ENCODE measurements at places on chromosomes 6 and 20.

GRCh38 chr6:104603108-104603745 is 256.5 kb downstream of the HACE1 start:
- DNase-seq, result no peak

- DNase-seq, result no peak
Observed at GRCh38 chr20:61551401-61551800, 299.3 kb downstream of the CDH4 start.

GRCh38 chr6:150212778-150213177 is 69.9 kb downstream of the PPP1R14C start:
- DNase-seq, result no peak

DNA sequence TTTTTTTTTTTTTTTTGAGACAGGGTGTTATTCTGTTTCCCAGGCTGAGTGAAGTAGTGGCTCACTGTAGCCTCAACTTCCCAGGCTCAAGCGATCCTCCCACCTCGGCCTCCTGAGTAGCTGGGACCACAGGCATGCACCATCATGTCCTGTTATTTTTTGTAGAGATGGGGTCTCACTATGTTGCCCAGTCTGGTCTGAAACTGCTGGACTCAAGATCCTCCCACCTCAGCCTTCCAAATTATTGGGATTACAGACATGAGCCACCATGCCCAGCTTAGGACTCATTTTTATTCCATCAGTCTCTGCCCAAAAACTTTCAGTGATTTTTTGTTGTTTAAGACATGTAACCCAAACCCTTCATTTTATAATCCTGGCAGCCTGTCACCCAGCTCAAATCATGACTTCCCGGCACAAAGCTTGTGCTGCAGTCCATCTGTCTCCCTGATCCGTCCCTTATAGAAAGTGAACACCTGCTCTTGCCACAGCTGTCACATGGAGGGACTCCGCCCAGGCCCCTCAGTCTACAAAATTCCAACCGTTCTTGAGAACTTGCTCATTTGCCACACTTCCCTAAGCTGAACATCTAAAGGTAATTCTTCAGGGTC is 183.9 kb upstream of the JARID2 start:
- no peak for DNase-seq

DNA sequence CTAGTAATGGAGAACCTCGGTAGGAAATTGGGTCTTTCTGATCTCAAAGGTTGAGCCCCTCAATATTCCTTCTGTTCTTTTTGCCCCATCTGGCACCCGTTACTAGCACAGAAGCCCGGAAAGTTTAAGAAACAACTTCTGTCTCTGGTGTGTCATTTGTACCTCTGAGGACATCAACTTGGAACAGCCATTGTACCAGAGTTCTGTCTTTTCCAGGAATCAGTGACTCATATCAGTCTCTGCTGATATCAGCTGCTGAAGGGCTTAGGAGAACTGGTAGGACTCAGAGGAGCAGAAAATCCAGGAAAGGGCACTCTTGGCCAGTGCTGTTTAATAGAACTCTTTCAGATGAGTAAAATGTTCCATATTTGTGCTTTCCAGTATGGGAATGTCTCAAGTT is 78.3 kb upstream of the CHD6 start:
- no peak for DNase-seq

DNA sequence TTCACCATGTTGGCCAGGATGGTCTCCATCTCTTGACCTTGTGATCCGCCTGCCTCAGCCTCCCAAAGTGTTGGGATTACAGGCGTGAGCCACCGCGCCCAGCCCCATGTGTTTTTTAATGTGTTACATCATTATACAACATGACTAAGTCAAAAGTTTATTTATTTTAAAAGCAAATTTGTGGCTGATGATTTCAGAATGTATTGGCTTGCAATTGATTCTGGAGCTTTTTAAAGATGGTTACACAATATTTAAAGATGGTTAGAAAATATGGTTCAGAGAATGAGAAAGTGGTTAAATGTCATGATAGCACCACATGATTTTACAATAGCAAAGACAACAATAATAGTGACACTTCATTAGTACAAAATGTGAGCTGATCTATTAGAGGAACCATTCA is 80.5 kb downstream of the SASH1 start:
- no peak for DNase-seq

DNA sequence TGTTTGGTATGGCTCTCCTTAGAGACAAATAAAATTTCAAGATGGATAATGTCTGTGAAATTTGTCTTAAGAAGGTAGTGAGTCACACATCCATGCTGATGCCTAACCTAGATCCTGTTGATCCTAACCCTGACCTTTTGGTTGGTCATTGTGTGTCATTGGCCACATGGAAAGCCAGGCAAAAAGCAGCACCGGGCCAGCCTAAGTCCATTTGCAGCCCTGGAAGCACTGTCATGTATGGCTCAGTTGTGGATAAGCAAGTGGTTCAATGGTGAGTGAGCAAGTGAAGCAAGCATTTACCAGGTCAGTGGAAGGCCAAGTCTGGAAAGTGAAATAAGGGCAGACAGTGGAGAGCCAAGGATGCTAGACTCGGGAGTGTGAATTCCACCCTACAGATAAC is 12.1 kb upstream of the XRN2 start:
- DNase-seq, result no peak

DNA sequence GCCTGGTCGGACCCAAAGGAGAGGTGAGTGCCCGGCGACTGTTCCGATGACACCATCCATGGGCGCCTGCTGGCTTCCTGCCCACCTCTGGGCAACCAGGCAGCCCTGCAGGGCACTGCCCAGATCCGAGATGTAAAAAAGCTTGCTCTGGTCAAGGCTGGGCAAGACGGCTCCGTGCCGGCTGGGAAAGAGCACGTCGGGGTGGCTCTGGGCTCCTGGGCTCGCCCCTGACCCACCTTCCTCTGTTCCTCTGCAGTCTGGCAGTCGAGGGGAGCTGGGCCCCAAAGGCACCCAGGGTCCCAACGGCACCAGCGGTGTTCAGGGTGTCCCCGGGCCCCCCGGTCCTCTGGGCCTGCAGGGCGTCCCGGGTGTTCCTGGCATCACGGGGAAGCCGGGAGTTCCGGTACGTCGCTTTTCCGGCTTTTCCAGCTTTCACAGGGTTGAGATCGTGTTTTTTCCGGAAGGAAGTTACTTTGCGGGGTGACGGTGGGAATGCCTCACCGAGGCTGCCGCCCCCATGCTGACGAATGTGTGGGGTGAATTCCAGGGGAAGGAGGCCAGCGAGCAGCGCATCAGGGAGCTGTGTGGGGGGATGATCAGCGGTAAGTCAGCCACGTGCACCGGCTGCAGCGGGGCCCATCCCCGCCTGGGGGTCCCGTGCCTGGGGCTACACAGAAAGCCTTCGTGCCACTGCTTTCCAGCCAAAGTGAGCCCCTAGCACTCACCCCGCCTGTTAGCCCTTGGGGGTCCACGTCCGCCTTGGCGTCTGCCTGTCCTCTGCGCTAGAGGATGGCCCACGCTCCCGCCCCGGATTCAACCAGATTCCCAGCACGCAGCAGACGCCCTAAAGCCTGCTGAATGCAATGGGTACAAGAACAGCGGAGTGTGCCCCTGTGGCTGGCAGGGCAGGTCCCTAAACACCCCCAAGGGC is 19.3 kb downstream of the COL9A3 start:
- DNase-seq, result no peak

DNA sequence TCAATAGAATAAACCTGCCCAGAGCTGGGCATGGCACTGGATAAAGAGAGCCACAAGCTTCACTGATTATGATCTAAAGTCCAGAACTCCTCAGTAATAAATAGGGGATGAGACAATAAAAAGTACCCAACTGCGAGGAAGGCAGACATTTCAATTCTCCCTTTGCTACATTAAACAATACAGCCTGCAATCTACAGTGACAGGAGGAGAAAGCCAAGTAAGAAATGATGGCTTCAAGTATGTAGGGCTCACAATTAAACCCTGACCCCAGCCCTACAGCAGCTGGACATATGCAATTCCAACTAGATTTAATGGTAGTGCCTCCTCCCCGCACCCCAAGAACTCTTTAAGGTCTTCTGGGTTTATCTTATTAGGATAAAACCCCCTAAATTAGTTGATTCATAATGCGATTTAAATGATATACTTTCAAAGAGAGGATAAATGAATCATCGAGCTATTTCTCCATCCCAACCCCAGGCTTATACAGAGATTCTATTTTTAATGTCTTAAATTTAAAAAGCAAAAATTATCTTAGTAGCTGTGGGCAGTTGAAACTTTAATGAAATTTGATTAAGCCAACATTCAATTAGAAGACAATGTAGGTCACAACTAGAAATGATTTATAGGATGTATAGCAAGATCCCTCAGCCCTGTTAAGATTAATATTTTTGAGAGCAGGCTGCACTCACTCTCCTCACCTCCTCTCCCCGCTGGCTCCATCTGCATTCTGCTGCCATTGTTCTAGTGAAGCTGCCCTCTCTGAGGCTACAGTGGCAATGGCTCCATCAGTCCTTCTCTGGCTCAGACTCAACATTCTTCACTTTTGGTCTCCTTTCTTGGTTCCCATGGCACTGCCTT is 57.1 kb downstream of the OGFRL1 start:
- no peak for DNase-seq

GRCh38 chr6:157808405-157808950 is 14.6 kb upstream of the SNX9 start:
- no peak for DNase-seq

DNA sequence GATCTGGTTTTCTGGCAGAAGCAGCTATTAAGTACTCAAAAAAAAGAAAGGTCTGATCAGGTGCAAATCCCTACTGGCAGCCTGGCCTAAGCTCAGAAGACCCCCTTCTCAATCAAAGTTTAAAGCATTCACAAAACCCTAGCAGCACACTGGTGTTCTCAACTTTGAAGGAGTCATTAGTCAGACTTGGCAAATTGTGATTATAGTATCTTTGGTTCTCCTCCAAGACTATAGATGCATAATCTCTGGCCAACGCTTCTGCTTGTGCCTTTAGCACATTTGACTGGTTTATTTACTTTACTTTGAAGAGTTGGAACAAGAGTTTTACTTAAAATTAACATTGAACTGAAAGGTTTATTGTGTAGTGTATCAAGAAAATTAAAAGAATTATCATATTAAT is 248.9 kb downstream of the PTPRK start:
- no peak for DNase-seq

GRCh38 chr6:152341596-152341995 is 295.6 kb downstream of the SYNE1 start:
- DNase-seq, result no peak

DNA sequence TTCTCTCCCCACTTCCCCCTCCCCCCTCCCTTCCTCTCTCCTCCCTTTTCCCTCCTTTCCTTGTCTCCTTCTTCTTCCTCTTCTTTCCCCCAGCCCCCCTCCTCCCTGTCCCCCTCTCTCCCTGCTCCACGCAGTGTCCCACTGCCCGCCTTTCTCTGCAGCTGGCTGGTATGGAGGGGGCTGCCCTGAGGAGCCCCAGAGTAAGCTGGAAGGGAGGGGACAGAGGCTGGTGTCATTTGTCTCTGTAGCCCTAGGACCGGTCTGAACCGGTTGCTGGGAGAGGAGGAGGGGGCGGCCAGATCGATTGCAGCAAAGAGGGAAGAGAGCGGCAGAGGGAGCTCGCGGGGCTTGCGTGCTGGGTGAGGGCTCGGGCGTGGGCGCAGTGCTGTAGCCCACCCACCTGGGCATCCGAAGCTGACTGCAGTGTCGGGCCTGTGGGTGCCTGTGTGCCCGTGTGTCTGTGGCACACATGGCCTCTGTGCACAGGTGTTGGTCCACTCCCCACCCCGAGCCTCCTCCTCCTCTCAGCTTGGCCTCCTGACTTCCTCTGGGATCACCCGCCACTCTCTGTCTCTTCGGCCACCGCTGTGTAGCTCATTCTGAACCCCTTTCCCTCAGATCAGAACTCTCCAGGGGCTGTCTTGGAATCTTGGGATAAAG is 50.6 kb downstream of the SRC start:
- no peak for DNase-seq

DNA sequence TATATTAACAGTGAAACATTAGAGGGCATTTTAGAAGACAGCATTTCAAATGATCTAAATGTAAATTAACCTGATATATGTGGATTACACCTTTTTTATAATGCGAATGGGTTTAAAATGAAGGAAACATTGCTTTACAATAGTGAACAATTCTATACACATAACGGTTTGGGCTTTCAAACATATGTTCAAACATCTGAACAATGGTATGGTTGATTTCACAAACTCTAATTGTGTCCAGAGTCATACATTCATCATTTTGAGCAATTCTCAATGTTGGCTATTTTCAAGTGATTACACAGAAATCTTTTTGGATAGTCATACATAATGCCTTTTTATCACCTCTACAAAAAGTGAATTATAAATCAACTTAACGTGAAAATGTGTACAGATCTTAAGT is 578.1 kb downstream of the PHF3 start:
- no peak for DNase-seq

- DNase-seq, result no peak
Observed at GRCh38 chr6:41600499-41601247, 37.6 kb upstream of the MDFI start.

DNA sequence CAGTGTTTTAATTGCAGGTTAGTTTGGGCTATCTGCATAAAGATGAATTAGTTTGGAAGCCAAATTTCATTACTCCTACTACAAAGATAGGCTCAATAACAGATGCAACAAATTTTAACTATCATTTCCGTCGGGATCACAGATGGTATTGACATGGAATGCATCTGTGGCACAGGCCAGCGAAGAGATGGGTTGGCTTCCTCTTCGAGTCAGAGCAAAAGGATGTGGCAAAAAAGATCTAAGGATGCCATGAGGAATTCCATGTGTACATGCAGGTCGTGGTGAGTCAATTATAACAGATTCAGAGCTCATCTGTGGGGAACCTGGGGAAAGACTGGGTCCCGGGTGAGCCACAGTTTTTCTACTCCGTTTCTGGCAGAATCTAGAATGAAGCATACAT is 83.0 kb upstream of the CITED2 start:
- no peak for DNase-seq

GRCh38 chr6:13131935-13132661 is 196.2 kb downstream of the TBC1D7 start:
- no peak for DNase-seq

- DNase-seq, result no peak
Observed at GRCh38 chr20:58603721-58604120, 47.4 kb upstream of the STX16 start.

DNA sequence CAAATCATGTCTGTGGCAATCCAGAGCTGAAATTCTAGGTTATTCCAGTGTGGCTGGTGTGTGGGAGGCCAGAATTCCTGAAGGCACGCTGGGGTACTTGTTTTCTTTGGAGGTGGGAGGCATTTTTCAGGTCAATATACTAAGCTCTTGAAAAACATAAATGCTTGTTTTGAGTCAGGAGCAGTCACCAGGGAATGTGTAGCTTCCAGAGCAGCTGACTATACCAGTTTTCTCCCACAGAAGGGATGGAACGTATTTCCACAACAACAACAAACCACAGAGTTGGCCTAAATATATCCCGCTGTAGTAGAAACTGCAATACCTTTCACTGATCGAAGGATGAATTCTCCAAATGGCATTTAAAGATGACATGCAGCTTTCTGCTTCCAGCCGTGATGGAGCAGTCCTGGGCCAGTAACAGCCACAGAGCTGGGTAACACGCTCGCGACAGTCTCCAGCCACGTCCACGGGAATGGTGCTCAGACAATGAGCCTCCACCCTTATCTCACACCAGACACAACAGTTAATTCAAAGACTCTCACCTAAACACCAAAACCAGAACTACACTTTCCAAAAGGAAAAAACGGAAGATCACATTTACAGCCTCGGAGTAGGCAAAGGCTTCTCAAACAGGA is 23.2 kb downstream of the CHRNA4 start:
- no peak for DNase-seq
